IMR-90 (cell line): ENCODE measurements at places on chromosomes 12 and 14.

GRCh38 chr14:95516554-95517181 lies at the start of gene SYNE3:
TSS of gene SYNE3 (minus strand) at chr14:95516650. CDS start at chr14:95475821, 40,829 bp downstream.
- DNase-seq: no peak

DNA sequence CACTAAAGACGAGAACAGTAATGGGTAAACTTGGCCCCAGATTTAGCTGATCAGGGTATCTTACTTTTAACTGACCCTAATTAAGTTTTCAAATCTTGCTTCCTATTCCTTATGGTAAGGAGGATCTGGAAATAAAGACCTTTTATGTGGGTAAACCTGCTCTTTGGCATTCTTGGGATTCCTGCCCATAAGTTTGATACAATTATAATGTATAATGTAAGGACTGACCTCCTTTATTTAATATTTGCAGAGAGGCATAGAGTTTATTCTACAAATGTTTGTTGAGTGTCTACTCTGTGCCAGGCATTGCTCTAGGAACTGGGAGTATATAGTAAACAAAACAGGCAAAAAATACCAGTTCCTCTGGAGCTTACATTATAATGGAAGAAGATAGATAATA lies 4.4 kb upstream of the PRDM4 start:
- no peak for DNase-seq

DNA sequence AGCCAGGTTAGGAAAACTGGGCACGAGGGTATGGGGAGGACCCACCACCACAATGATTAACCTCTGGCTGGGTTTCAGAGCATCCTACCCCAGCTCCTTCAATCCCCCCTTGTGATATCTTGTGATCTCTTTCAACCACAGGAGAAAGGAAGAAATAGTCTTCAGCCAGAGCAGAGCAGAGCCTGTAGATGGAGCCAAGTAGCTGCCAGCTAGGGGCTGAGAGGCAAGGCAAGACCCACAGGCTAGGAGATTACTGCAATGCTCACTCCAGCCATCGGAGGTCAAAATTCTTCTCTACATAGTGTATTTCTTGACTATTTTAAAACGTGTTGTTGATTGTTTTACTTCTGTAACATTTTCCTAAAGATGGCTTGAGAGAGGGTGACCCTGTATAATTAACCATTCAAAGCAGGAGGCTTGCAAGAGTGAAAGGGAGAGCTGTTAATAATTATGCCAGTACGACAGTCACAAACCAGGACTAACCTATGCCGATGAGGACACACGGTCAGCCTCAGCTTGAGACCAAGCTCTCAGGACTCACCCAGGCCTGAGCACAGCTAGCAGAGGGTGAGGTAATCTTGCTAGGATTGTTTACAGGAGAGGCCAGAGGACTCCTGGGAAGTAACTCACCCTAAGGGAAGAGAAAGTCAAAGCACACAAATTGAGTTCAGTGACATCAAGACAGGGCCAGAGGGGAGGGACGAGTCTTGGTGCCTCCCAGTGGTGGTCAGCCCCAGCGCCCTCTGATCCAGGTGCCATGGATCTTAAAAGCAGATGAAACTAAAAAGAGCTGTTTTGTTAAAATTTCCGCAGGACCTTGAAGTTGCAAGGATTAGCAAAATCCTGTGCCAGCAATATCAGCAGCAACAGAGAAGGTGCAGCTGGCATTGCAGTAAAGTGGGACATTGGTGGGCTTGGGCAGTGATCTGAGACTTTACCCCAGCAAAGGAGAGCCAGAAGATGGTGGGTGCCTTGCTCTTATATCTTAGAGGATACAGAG lies 29.8 kb upstream of the CDKN3 start:
- peak; percentile 70 for DNase-seq

GRCh38 chr14:54622192-54622958 lies 55.4 kb downstream of the SAMD4A start:
- no peak for DNase-seq

DNA sequence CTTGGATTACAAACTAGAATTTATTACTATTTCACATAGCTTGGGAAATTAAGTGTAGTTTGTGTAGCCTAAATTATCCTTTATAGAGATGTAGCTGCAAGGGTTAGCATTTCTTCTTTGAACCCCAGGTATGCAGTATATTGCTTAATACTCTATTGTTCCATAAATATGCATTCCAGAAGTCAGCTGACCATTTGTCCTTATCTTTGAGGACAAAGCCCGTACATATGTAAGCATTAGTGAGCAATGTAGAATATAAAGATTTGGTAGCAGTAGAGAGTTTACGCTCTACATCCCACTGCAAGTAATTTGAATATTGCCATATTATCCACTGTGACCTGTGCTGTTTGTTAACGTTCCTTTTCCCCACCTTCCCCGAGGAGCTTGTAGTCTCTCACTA lies 26.9 kb downstream of the PPM1A start:
- DNase-seq: no peak

GRCh38 chr14:45290547-45290946 lies 37.5 kb upstream of the MIS18BP1 start:
- DNase-seq: no peak

- no peak for DNase-seq
Observed at GRCh38 chr14:88181072-88181471, 142.0 kb downstream of the KCNK10 start.

DNA sequence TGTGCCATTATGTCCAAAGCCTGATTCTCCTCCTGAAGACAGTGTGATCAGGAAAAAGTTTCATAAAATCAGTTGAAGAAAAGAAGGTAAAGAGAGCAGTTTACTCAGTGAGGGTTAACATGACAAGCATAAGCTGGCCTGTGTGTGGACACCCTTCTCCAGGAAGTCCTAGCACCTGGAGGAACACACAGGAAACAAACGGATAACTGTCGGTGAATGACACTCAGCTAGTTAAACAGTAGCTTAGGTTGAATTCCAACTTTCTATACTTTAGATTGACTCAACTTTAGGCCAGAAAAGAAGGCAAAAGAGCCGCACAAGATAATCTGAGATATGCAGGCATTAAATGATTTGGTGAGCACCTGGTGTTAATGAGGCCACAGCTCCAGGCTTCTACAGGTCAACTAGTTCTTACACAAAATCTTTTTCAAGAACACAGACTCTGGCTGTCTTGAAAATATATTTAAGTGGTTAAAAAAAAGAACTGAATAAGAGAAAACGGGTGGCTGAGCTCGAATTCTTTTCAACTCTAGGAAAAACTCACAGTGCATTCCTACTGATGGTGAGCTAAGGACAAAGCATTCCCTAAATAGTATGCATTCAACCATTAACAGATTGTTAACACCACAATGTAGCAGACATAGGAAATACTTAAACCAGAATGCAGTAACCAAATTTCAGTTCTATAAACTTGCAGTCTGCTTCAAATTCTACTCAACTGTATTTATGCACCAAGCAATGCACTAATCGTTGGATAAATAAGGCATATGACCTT lies 56.9 kb upstream of the TSPAN8 start:
- DNase-seq: no peak

GRCh38 chr12:124242529-124243065 lies 52.3 kb upstream of the RFLNA start:
- no peak for DNase-seq

DNA sequence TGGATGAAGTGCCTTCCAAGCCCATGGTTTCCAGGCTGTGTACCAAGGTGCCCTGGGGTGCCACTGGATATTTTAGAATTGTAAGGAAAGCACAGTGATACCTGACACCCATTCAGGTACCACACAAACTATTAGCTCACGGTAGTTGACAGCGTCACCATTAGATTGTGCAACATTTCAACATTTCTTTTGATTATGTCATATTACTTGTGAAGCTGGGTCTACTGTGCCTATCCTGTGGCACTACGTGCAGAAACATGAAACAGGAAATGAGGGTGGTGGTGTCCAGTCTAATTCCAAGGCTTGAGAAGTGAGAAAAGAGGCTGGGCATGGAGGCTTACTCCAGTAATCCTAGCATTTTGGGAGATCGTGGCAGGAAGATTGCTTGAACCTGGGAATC lies 75.5 kb upstream of the CPM start:
- DNase-seq: peak; percentile 11

GRCh38 chr12:127263621-127264020 lies 1003.3 kb upstream of the TMEM132C start:
- no peak for DNase-seq

DNA sequence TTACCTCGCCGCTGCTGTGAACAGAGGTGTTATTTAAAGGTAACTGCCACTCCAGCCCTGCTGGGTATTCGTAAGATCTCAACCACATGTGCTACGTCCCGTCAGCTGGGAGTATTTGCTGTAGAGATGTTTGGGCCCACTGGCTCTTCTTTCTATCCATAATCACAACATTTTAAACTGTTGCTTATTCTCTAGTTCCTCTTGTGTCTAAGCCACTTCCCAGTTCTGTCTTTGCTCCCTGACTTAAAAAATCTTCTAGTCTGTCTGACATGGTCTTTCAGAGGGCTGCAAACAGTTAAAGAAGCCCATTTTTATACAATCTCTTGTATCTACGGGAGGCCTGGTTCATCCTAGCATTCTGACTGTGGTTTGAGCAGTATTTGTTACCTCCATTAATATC lies 33.2 kb upstream of the HELB start:
- DNase-seq: no peak

DNA sequence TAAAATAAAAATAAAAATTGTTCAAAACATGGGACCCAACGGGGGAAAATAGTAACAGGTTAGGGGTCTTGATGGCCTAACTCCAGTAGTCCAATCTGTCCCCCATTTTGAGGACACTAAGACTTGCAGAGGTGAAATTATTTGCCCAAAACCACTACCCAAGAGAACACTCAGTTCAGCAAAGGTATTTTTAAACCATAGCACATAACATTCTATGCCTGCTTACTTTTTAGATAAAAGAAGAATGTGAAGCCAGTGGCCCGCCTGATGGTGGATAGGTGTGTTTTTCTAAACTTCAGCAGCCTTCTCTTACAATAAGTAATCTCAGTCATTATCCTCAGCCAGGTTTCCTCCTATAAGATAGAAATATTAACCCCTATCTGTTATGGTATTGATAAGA lies 45.5 kb downstream of the ZNF641 start:
- DNase-seq: no peak

DNA sequence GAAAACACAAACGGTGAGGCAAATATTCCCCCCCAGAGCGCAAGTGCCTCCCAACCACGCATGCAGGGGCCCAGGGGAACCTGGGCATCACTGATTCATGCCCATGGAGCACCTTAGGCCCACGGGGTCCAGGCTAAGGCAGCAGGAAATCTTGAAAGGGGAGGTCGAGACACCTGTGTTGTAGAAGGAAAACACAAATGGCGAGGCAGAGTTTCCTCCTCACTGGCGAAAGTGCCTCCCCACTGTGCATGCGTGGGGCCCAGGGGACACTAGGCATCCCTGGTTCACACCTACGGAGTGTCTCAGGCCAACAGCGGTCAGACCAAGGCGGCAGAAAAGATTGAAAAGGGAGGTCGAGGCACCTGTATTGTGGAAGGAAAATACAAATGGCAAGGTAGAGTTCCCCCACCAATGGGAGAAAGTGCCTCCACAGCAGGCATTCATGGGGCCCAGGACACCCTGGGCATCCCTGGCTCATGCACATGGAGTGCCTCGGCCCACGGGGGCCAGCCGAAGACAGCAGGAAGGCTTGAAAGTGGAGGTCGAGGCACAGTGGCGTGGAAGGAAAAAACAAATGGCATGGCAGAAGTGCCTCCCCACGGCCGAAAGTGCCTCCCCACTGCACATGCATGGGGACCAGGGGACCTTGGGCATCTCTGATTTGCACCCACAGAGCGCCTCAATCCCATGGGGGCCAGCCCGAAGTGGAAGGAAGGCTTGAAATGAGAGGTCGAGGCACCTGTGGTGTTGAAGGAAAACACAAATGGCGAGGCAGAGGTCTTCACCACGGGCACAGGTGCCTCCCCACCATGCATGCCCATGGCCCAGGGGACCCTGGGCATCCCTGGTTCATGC lies 368.8 kb downstream of the ALG10 start:
- no peak for DNase-seq

DNA sequence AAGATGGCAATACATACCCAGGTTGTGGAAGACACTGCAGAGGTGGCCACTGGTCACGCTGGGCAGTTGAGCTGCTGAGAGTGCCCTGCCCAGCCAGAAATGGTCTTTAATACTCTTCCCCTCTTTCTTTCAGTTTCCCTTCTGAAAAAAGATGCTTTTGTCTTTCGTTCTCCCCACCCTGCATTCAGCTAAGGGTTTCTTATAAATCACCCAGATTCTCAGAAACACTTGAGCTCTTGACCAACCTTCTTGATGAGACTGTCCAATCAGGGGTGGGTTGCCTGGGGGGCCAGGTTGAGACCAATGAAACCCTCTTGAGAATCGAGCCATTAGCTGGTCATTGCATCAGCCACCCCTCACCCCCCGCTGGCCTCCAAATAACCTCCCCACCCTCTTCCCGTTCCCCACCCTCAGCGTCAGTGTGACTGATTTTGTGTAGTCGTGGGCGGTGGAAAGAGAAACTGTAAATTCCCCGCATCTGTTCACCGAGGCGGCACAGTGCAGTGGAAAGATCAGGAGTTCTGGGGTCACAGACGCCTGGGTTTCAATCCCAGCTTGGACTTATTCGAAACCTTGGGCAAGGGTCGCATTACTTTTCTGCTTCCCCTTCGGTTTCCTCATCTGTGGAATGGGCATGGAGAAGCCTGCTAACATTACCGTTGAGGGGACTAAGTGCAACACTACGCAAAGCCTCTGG lies 52.3 kb downstream of the SLC25A47 start:
- DNase-seq: peak; percentile 99

DNA sequence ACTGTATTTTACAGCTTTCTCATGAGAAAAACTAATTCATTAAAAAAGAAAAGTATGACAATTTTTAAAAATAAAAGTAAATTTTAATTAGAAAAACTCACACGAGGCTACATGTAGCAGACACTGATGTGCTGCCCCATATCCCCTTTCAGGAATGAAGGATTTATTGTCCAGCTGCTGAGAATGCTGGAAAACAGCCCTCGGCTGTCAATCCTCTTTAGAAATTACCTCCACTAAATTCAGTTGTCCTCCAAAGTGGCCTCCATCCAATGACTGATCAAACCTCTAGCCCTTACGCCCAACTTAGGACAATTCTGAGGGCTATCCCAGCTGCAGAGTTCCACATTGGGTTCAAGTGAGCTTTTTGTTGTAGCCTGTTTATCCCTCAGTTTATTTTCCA lies 29.8 kb upstream of the AP4S1 start:
- DNase-seq: no peak

- DNase-seq: peak; percentile 32
Observed at GRCh38 chr14:59123531-59123930, 64.9 kb upstream of the DAAM1 start.

DNA sequence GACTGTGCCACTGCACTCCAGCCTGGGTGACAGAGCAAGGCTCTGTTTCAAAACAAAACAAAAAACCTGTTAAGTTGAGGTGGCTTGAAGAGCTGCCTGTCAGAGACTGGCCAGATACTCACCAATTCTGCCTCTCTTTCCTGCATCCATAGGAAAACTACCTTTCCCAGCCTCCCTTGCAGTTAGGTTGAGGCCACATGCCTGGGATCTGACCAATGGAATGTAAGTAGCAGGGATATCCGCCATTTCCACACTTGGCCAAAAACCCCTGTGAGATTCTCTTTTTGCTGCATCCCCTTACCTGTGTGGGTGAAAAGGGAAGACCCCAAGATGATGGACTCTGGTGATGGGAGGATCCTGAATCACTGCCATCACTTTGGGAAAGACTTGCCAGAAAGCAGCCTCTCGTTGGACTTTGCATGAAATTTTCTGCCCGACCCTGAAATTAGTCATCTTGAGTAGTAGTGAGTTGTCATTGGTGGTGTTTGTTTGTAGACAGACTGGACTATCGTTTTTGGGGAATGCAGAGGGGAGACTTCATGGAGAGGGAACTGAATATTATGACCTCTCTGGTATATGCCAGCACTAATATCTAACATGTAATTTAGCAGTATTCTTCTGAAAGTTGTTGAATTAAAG lies 14.0 kb downstream of the GPR68 start:
- DNase-seq: peak; percentile 36

GRCh38 chr14:50012644-50013043 lies 103.7 kb downstream of the VCPKMT start:
- DNase-seq: peak; percentile 78

GRCh38 chr12:130715998-130716968 lies at the start of gene RIMBP2:
TSS of gene RIMBP2 (minus strand) at chr12:130716299. CDS start at chr12:130479013, 237,286 bp downstream.
- peak; percentile 1 for DNase-seq
